ENCODE measurements at places on chromosomes 3 and 15.
A peak's percentile ranks its signal among the peaks of the same experiment; 100 is the strongest.

DNA sequence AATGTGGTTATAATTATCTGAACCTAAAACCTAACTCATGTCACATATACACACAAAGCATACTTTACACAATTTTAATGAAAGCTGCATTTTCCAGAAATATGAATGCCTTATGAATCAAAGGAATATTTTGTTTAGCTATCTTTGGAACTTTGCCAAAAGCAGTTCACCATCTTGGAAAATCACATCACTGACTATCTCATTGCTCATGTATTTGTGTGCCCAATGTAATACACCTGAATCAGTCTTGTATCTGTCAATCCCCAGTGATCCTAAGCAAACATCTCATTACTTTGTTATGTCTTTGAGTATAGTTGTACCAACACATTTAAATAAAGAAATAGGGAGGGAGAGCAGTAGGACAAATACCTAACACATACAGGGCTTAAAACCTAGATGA lies 15.6 kb upstream of the CD47 start:
- no peak for DNase-seq

DNA sequence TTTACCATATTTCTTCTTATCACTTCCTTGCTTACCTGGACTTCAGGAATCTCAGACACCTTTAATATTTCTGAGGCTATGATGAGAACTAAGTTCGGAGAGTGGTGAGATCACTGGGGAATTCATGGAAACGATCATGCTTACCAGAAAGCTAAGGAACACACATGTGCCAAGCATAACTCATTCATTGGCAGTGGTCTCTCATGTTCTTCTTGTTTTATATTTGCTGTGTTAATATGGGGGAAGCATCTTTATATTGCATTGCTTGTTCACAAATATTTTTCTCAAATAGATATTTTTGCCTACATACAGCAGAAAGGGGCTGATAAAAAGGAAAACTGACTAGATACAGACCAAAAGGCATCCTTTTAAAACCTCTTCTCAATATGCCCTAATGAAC lies 55.8 kb downstream of the COL6A6 start:
- no peak for DNase-seq

GRCh38 chr3:126493739-126494138 lies 18.0 kb upstream of the ZXDC start:
- no peak for DNase-seq

- no peak for DNase-seq
These were observed 18.4 kb downstream of the SMAD6 start for GRCh38 chr15:66720206-66721010.

DNA sequence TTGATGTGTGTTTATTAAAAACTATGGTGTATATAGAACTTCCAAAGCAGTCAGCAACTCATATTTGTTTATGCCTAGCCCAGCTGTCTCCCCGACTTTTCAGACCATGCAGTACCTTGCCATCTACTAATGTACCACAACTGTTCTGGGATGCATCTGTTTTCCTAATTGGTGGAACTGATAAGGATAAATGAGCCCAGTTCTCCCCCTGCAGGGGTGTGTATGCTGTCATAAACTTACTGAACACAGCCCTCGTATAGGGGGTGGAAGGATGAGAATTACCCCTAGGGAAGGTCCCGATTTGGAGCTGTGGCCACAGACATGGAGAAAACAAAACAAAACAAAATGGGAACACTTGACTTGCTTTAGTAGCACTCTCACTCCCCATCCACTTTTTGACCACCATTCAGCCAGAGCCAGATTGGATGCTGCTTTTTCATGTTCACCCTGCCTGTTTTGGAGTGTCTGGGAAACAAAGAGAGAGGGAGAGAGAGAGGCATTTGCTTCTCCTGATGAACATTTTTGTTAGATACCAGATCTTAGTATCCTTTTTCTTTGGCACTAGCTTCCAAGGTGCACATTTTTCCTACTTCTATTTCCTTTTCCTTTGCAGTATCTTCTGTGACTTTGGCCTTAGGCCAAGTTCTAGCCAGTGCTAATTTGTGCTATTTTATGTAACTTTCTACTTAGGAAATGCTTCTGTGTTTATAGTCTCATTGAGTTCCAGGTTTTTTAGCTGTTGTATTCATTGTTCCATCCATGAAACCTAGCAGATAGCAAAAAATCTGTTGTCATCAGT lies 29.1 kb downstream of the CADM2 start:
- DNase-seq, result no peak

DNA sequence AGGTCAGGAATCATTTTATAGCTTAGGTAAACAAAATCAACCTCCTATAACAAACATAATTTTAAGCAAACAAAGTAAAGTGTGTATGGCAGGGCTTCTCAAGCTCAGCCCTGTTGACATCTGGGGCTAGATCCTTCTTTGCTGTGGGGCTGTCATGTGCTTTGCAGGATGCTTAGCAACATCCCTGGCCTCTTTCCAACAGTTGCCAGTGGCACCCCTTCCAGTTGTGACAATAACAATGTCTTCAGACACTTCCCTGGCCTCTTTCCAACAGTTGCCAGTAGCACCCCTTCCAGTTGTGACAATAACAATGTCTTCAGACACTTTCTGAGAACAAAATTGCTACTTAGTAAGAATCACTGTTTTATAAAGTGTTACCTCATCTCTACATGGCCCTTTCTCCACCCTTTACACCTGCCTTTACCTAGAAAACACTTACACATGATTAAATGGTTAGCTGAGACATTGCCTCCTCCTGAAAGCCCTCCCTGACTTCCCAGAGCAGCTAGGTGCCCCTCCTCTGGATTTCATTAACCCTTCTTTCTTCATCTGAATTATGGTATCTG lies 194.0 kb upstream of the LMCD1 start:
- no peak for DNase-seq

DNA sequence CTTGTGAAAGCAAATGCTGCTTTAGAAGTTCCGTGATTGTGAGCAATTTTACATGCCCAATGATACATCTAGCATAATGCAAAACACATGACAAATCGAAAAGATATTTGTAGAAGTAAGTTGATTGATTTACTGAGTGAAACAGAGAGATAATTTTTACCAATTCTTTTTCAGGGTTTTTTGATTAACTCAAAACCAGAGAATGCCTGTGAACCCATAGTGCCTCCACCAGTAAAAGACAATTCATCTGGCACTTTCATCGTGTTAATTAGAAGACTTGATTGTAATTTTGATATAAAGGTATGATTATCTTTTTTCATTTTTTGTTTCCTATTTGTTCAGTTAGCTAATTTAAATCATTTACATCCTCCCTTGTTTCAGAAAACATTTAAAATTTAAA lies 58.8 kb downstream of the RNF13 start:
- no peak for DNase-seq

DNA sequence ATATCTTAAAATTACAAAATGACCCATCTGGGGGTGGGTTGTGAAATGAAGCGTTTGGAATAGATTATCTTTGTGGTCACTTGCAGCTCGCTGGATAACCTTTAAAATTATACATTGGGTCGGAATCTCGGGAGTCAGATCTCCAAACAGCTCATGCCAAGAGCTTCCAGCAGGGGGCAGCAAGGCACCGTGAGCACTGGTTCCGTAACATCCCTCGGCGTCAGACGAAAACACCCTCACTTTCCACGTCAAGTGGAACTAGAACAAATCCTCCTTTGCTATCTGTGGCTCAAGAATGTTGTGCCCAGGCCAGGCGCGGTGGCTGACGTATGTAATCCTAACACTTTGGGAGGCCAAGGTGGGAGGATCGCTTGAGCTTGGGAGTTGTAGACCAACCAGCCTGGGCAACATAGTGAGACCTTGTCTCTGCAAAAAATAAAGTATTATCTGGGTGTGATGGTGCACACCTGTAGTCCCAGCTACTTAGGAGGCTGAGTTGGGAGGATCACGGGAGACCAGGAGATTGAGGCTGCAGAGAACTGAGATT lies 31.1 kb downstream of the UMPS start:
- DNase-seq, result peak; percentile 84

DNA sequence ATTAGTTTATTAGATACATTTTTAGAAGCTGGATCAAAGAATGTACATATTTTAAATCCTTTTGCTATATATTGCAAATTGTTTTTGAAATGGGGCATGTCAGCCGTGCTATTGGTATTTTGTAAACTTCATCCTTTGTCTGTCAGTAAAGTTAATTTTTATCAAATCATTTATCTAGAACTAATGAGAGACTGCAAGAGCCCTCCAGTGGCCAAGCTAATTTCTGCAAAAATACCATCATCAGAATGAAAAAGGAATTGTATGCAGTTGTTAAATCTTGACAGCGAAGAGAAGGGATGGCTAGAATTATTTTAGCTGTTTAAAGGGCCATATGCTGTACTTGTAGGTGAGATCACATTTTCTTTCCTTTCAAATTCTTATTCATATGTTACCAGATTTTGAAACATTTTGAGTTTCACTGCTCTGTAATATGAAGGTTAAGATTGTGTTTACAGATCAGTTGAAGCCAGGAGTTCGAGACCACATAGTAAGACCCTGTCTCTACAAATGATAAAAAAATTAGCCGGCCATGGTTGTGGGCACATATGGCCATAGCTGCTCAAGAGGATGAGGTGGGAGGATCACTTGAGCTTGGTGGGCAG lies 8.1 kb upstream of the CLDN11 start:
- DNase-seq, result peak; percentile 66

Data from SK-MEL-5 (cell line).